ENCODE measurements at places on chromosomes 3 and 15. TPM values are rescaled to one million over a fixed set of nuclear protein-coding genes. Genes with fewer than 3 reads are reported as not detected.
A peak's percentile ranks its signal among the peaks of the same experiment; 100 is the strongest.

The SMCO1 gene
- not detected for total RNA-seq

The STRA6 gene
- under 0.01 TPM for total RNA-seq

The SLC22A14 gene
- not detected for total RNA-seq

The XYLB gene
- total RNA-seq, result 1.3 TPM

The ANKDD1A gene
- total RNA-seq, result 3.7 TPM

The TGM5 gene
- not detected for total RNA-seq

The RTF1 gene
- total RNA-seq, result 12.5 TPM

DNA sequence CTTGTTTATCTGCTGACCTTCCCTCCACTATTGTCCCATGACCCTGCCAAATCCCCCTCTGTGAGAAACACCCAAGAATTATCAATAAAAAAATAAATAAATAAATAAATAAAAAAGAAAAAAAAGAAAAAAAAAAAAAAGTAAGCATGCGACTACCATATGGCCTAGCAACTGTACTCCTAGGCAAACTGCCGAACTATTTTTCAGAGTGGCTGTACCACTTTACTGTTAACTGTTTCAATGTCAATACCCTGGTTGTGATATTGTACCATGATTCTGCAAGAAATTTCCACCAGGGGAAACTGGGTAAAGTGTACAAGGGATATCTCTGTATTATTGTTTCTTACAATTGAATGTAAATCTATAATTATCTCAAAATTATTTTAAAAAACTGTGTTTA is 41.3 kb upstream of the MAP4 start:
- DNase-seq, result no peak

DNA sequence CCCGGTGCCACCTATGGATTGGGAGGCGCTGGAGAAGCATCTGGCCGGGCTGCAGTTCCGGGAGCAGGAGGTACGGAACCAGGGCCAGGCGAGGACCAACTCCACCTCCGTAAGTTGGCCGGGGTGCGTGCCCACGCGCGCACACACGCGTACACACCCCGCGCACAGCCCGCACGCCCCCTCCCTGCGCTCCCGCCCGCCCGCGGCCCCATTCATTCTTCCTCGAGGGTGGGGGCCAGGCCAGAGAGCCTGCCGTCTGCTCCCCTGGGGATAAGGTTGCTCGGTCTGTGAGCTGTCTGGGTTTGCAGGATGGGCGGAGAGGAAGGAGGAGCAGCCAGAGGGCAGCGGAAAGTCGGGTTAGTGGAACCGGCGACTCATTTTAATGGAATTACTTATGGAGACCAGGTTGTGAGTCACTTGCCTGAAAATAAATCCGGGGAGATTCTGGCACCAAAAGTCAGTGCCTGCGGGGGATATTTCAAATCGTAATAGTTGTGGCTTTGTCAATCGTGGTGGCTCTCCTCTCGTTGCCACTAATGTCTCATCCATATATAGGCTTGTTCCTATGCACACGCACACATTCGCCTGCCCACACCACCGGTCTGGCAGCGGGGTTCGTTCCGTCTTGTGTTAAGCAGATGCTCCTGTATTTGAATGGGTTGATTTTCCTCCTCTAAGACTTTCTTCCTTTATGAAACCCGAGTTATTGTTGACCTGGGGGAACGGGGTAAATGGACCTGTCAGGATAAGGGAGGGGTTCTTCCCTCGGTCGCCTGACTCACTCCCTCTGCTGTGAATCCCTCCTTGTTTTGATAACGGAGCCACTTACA is 223.4 kb upstream of the IL12A start:
- DNase-seq, result peak; percentile 76

GRCh38 chr3:153284282-153284938 is 122.4 kb downstream of the RAP2B start:
- peak; percentile 89 for DNase-seq

DNA sequence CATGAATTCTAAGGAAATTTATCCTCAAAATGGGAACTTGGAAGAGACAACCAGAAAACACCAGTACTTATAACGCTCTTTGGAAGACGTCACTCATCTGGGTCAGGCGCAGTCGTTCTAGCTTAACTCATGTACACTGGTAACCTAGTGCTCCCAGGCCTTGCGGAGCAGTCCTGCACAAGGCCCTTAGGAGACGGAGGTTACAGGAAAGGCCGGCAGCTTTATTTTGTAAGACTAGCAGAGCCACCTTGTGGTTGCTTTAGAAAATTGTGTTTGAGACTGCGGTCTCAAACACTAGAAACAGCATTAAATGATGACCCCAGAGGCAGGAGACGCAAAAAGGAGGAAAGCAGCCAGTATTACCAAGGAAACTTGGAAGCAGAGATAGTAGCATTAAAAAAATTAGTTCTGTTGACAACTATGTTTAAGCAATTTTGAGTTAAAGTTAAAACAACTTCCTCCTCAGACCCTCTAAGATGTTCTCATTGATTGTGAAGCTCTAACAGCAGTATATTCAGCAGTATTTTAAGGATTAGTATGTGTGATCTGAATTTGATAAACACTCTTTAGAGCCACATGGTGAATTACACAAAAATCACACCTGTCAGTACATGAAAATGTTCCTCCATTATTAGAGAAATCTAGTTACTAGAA is 141.9 kb upstream of the C2CD4B start:
- peak; percentile 82 for DNase-seq

GRCh38 chr3:94561094-94561493 is 498.2 kb downstream of the NSUN3 start:
- DNase-seq, result no peak

DNA sequence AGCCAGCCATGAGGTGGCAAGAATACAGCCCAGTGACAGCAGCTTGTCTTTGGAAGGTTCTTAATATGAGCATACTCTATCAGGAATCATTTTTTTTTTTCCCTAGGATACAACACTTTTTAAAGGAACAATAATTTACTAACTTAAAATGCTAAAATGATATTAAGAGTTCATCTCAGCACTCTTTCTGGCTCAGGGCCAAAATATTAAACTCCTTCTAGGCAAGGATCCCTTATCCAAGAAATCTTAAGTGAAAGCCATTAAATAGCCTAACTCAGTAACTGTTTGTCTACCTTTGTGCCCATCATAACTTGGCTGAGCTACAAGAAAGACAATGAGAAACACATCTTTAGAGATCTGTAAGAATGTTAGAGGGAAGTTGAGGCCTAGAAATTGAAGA is 529.5 kb upstream of the TGFBR2 start:
- DNase-seq, result no peak

DNA sequence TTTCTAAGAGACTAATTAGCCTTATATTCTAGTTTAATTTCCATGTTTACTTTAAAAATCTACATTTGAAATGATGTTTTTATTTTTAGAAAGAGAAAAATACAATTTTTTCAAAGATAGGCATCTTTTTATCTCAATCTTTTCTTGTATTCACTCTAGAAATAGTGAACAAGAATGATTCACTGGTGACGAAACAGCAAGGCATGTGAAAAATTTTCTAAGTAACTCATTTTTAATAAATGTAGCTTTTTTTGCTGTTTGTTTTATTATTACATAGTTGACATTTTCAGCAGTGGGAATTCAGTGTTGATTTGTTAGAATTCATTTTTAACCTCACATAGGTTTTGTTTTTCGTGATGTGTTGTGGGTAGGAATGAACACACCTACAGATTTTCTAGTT is 1226.4 kb downstream of the NSUN3 start:
- DNase-seq, result no peak

DNA sequence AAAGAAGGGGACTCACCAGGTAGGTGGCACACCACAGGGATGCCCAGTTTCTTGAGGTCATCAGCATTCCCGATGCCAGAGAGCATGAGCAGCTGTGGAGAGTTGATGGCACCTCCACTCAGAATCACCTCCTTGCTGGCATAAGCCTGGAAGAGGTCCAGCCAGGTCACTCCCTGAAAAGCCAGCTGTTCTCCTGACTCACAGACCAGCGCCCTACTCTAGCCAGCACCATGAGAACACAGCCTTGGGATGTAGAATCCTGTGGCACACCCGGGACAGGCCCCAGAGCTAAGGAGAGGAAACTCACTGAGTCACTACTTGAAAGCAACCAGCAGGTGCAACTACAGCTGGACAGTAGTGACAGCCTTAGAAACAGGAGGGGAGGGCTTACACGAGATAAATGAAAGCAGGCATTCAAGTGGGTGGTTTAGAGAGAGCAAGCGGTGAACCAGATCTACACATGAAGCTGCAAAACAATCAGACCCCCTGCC is 24.5 kb downstream of the CHDH start:
- DNase-seq, result no peak

DNA sequence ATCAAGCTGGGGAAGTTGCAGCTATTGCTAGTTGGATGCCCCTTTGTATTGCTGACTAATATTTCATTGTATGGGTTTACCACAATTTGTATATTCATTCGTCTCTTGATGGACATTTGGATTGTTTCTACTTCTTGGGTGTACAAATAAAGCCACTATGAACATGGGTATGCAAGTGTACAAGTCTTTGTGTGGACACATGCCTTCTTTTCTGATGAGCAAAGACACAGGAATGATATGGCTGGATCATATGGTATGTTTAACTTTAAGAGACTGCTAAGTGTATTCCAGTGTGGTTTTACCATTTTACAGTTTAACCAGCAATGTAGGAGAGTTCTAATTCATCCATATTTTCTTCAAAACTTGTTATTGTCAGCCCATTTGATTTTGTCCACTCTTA is 32.2 kb downstream of the NECTIN3 start:
- no peak for DNase-seq

DNA sequence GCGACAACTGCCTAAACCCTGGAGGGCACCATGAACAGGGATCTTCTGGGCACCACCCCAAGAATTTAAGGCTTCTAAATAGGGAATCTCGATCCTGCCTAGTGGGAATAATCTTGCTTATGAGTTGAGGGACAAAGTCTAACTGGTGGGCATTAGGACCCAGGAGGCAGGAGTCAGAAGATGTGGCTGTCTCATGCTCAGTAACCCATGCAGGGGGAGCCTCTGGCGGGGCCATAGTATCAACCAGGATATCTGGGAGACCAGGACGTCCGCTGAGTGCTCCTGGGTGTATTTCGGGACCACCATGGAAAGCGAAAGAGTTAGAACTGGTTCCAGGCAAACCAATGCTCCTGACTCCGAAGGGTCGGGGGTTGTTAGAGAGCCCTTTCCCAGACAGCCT is 356.1 kb downstream of the OTOL1 start:
- DNase-seq, result no peak

DNA sequence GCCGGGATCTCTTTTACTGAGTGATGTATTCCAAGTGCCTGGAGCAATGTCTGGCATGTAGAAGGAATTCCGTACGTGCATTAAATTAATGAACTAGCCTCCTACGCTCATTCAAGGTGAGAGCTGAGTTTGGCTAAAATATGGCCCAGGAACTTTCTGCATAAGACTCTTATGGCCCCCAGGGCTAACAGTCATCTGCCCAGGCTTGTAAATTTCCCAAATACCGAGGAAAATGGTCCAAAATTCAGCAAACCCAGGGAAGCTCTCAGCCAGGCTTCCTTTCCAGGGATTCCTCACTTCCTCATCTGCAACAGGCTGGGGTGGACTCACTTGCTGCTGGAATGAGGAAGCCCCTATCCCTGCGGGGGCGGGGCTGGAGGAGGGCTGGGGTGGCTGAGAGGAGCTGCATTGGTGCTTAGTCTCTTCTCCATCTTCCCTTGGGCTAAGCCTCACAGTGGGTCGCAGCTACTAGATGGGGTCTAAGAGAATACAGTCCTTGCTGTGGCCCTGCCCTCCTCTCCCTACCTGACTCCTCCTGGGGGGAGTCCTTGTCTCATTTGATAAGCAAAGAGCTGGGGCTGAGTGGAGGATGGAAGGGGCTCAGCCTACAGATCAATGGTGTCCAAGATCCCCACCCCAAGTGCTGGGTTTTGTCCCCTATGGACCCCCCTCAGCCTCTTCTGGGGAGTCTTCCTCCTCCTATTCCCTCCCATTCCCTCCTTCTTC is 28.5 kb upstream of the APOD start:
- DNase-seq, result no peak

- DNase-seq, result no peak
Measured at GRCh38 chr3:169600732-169601131, 62.8 kb downstream of the MECOM start.

GRCh38 chr15:55998478-55998877 is 5.1 kb upstream of the NEDD4 start:
- DNase-seq, result no peak

- DNase-seq, result no peak
Measured at GRCh38 chr3:52270252-52270754, 8.1 kb downstream of the WDR82 start.

DNA sequence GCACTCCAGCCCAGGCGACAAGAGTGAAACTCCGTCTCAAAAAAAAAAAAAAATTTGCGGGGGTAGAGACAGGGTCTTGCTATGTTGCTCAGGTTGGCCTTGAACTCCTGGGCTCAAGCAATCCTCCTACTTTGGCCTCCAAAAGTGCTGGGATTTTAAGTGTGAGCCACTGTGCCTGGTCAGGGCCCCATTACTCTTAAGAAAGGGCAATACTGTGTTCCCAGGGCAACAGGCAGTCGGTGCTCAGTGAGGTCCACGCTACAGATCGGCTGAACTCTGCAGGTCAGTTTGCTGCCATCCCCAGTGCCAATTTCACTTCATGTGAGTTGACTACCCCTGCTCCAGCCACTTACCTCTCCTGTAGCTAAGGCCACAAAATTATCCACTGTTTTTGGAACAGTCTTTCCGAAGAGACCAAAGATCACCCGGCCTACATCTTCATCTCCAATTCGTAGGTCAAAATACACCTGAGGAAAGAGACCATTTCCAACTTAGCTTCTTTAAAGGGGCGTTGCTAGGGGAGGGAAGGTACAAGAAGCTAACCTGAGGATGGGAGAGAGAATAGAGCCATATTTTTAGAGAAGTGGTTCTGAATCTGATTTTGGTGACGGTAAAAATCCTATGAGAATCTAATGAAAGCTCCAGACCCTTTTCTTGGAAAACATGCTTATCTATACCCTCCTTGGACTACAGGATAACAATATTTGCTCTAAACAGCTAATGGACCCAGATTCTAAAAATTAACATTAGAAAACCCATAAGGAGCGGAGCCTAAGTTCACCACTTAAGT is 939 bp downstream of the PPIB start:
- DNase-seq, result peak; percentile 20

DNA sequence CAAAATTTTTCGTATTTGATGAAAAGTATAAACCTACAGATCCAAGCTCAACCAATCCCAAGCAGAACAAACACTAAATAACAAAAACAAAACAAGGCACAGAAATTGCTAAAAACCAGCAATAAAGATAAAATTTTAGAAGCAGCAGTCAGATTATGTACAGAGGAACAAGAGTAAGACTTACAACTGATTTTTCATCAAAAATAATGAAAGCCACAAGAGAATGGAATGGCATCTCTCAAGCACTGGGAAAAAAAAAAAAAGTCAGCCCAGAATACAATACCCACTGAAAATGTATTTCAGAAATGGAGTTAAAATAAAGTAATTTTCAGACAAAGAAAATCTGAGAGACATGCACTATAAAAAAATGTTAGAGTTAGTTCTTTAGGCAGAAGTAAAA is 27.0 kb downstream of the GPR156 start:
- DNase-seq, result no peak

DNA sequence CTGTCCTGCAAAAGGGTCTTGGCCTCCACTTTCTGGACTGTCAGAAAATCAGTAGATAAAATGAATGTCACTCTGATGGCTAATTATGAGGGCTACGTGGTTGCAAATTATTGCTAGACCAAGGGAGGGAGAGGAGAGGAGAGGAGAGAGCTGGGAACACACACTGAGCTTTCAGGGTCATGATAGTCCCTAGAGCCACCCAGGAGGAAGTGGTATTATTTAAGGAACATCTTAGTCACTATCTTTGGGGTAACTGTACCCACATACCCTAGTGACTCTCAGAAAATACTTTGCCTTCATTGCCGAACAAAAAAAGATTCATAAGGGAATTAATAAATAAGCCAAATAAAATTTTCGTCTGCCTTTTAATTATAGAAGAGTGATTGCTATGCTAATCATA is 642.3 kb upstream of the CFAP20DC start:
- DNase-seq, result no peak
